ENCODE measurements at places on chromosomes 2 and 18. TPM values are rescaled to one million over a fixed set of nuclear protein-coding genes. Genes with fewer than 3 reads are reported as not detected.

- no peak for DNase-seq
These were observed 142.2 kb downstream of the DYSF start for GRCh38 chr2:71595569-71595968.

DNA sequence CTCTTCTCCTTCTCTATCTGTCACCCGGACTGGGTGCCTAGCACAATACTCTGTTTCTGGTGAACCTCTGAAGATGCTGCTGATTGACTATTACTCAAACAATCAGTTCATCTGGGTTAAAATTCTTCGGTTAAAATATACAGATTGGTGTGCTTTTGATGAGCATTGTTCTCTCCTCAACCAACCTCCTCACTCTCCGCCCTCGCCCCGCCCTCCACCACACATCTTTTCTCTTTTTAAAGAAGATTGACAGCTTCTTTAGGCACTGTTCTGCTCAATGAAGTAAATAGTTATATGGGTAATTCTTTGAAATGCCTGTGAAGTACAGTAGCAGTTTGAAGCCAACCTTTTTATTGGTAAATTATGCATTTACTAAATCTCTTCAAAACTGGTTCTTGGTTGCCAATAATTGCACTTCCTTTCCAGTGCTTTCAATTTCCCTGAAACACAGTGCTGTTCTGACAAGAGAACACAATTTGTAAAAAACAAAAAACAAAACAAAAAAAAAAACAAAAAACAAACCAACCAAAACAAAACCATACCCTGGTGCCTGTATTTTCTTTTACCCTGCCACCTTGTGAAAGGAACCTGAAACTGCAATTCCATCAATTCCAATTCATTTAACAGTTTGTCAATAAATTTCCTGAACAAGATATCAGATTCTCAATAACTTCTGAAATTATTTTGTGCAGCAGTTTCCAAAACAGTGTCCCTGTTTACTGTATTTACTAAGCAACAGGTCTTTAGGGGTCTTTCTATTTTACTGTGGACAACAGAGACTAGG lies 188.6 kb downstream of the LRP1B start:
- no peak for DNase-seq

- DNase-seq, result no peak
These were observed 56.6 kb downstream of the AGPS start for GRCh38 chr2:177449159-177449558.

- no peak for DNase-seq
These were observed 82.5 kb upstream of the GAREM1 start for GRCh38 chr18:32553174-32553573.

DNA sequence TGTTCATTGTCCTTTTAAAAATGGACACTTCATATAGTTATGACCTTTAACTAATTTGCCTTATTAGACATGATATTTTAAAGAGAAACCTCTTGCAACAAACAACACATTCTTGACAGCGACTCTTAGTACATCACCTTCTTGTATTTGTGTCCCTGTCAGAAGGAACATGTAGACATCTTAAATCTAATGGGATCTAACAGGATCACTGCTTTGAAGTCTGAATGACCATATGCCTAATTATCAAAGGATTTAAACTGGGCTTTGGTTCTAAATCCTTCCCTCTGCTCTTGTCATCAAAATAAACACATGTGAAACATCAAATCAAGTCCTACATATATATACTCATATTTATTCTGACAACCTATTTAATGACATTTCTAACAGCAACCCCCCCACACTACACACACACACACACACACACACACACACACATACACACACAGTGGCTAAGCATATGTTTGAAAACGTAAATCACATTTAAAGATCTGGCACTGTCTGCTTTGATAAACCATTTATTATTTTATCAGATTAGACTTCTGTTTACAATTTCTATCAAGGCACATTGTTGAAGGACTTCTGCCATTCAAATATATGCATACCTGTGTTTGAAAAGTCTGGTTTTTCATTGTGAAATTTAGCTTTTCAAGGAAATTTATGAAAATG lies 4.2 kb downstream of the GALNT13 start:
- no peak for DNase-seq

DNA sequence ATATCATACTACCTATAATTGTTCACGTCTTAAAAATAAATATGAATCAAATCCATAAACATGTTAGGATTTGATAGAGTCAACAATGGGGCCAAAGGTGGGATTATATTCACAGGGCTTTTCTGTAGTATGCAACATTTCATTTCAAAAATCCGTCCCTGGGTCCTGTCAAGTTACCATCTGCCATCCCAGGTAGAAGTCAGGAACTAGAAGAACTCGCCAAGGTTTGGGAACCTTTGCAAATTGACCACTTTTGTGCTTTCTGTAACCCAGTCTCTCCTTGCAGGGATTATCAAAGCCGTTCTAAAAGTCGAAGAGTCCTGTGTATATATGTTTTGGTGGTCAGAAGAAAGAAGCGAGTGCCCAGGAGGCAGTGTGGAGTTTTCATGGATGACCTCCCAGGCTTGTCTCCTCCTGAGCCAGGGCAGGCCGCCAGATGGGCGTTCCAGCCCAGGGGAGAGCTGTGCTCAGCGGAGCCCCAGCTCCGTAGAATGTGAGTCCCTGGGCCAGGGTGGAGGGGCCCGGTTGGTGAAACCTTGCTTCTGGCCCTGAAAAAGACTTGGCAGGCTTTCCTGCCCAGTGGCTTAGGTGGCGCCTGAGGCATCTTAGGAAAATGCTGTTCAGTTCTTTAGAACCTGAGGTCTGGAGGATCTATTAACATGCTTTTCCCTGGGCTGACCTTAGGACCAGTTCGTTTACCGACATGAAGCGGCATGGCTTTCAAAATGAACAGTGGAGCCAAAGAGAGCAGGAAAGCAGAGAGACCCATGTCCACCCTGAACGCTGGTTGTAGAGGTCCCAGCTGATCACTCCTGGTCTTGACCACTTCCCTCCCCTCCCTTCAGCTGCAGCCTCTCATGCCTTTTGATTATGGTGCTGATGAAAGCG lies 69.2 kb downstream of the LONRF2 start:
- no peak for DNase-seq

- no peak for DNase-seq
These were observed 176.3 kb downstream of the PIK3C3 start for GRCh38 chr18:42131066-42131929.

- no peak for DNase-seq
These were observed 35.5 kb downstream of the KCNE4 start for GRCh38 chr2:223087466-223087865.

- DNase-seq, result peak; percentile 27
These were observed 385.7 kb downstream of the NRXN1 start for GRCh38 chr2:50646226-50646625.

- no peak for DNase-seq
These were observed 147.4 kb upstream of the STK17B start for GRCh38 chr2:196318517-196319377.

- DNase-seq, result no peak
These were observed 74.4 kb downstream of the ANTXR1 start for GRCh38 chr2:69087211-69087911.

GRCh38 chr2:84878459-84878858 lies 2.4 kb downstream of the TRABD2A start:
- no peak for DNase-seq

GRCh38 chr18:56945171-56946083 lies 201.5 kb upstream of the BOD1L2 start:
- no peak for DNase-seq

GRCh38 chr2:186912979-186913378 lies 64.0 kb upstream of the ZSWIM2 start:
- DNase-seq, result no peak

GRCh38 chr2:216202626-216203250 lies 93.6 kb downstream of the XRCC5 start:
- no peak for DNase-seq

- DNase-seq, result no peak
These were observed 60.1 kb upstream of the TUBA3E start for GRCh38 chr2:130258356-130258755.

TMEM17 gene
- polyA plus RNA-seq, result not detected

AQP12B gene
- not detected for polyA plus RNA-seq

ACTG2 gene
- polyA plus RNA-seq, result not detected

EGR4 gene
- polyA plus RNA-seq, result not detected

HOXD10 gene
- polyA plus RNA-seq, result not detected

IL36G gene
- not detected for polyA plus RNA-seq

TMEM237 gene
- 34.2 TPM for polyA plus RNA-seq

ITPRID2 gene
- polyA plus RNA-seq, result 70.0 TPM

Data from muscle of arm (tissue), 14 donors.